ENCODE measurements at places on chromosomes 13 and 19.

GRCh38 chr19:37334179-37335071 is 36.5 kb upstream of the ZNF527 start:
- peak; percentile 23 for DNase-seq

DNA sequence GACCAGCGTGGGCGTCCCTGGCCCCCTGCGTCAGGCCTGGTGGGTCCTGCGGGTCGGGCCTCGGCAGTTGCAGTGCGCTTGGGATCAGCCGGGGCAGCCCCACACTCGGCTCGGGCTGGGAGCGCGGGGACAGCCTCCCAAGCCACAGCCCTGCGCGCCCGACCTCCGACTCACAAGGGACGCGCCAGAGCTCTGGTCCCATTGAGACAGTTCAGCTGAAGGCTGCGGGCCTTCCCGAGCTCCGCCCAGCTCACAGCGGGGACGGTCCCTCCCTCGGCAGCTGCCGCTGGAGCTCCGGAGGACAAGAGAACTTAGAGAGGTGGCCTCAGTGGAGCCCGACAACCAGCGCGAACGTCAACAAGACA is 45.7 kb upstream of the ZNF730 start:
- no peak for DNase-seq

GRCh38 chr19:23470873-23471545 is 75.7 kb upstream of the ZNF91 start:
- DNase-seq: no peak

DNA sequence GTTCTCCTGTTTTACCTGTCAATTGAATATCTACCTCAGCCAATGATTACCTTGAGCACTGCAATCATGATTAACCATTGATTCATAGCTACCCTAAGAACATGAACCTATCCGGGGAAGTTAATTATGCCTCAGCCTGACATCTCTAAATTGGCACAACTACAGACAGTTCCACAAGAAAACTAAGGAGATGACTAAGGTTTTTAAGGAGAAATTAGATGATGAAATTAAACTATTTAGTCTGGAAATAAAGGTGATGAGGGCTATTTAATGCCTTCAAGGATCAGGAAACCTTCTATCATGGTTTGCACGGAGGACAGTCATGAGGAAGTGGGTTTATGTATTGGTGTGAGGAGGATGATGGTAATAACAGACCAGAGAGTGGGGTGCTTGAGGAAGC is 203.4 kb downstream of the COL4A1 start:
- DNase-seq: no peak

DNA sequence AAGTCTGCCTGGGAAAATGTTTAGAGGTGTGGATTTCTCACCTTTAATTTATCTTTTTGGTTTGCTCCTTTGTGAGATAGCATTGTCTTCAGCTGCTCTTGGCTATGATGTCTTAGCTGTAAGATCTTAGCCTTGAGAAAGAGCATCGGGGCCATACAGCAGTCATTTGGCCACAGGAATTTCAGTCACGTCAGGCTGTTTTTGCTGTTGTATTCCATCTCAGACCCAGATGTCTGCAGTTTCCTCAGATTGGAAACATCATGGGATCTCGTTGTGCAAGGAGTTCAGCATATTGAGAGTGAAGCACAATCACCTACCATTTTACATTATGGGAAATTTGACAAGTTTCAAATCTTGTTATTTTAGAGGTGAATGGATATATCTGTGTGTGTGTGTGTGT is 89.3 kb upstream of the C1QTNF9B start:
- no peak for DNase-seq

DNA sequence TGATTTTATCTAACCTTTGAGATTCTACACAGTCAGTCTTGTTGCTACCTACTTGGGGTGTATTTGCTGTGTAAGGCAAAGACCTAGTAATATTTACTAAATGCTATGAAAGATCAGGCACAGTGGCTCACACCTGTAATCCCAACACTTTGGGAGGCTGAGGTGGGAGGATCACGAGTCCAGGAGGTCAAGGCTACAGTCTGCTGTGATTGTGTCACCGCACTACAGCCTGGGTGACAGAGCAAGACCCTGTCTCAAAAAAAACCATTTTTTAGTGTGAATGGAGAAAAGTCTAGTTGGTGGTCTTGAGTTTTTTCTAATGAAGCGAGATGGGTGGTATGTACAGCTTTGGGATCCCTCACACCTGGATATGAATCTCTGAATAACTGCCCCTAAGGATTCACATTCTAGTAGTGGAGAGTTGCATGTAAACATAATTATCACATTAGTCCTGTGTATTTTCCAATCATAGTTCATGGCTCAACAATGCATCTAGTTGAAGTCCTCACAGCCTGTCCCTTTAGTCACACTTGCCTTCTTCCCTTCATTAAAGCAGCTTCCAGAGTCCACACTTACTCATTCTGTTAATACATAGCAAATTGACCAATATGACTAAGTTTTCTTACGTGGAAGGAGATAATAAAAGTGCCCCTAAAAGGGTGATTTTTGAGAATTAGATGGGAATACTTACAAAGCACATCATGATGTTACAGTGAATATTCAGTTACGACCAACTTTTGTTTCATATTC is 7.5 kb downstream of the RPL21 start:
- DNase-seq: no peak

GRCh38 chr19:30733826-30734550 is 361.8 kb downstream of the ZNF536 start:
- DNase-seq: no peak

DNA sequence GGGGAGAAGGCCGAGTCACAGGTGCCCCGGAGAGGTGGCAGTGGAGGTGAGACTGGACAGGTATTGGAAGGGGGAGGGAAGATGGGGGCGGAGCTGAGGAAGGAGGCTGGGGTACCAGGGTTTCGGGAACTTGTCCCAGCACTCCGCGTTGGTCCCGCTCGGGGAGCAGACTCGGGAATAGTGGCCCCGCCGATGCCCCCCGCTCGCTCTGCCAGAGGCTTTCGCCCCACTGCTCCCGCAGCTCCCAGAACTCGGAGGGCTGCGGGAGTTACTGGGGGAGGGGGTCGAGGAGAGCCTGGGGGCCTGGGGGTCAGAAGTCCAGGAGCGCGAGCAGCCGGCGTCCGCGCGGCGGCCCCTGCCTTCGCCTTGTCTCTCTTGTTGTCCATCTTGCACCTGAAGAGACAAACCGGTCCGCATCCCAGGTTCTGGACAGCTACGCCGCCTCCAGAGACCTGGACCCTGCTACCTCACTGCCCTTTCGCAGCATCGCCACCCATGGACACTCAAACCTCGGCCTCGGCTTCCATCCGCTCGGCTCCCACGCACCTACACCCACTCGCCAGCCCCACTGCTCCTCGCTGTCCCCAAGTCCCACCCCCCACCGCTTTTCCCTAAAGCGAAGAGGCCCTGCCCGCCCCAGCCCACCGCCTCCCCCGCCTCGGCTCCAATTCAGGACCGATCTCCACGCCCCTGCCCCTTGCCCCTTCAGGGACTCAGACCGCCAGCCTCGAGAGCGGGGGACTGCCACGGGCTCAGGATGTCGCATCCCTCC is 700 bp downstream of the PRR36 start:
- no peak for DNase-seq

GRCh38 chr13:20566468-20566897 is 474 bp upstream of the IFT88 start:
- peak; percentile 75 for DNase-seq

GRCh38 chr19:13150931-13151604 is 857 bp downstream of the IER2 start:
- no peak for DNase-seq

- no peak for DNase-seq
Measured at GRCh38 chr13:25881136-25881926, 170.5 kb downstream of the SHISA2 start.

- DNase-seq: peak; percentile 32
Measured at GRCh38 chr13:76884186-76884906, 1.9 kb downstream of the KCTD12 start.

GRCh38 chr13:44842158-44842557 is 147.1 kb downstream of the NUFIP1 start:
- no peak for DNase-seq

- no peak for DNase-seq
Measured at GRCh38 chr13:44498969-44499368, 77.2 kb downstream of the TSC22D1 start.

DNA sequence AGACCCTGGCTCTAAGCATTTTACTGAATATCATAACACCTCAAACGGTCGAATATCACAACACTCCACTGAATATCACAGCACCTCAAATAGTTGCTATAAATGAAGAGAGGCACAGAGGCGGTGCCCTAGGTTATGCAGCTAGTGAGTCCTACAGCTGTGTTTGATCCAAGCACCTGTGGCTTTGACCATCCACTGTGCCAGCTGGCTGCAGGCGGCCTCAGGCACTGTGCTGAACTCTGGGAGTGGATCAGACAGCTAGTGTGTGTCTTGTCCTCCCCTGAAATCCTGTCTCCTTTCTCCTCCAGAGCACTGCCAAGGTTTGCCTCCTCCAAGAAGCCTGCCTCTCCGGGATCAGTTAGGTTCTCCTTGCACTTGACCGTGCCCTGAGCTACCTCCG is 7.3 kb downstream of the NOSIP start:
- DNase-seq: no peak

GRCh38 chr13:73722120-73722519 is 412.1 kb downstream of the KLF12 start:
- DNase-seq: no peak

GRCh38 chr13:112601371-112601770 is 13.4 kb upstream of the TUBGCP3 start:
- no peak for DNase-seq

GRCh38 chr19:40262422-40262821 is 22.7 kb downstream of the AKT2 start:
- DNase-seq: no peak

- no peak for DNase-seq
Measured at GRCh38 chr13:25973576-25973975, 78.2 kb downstream of the SHISA2 start.

DNA sequence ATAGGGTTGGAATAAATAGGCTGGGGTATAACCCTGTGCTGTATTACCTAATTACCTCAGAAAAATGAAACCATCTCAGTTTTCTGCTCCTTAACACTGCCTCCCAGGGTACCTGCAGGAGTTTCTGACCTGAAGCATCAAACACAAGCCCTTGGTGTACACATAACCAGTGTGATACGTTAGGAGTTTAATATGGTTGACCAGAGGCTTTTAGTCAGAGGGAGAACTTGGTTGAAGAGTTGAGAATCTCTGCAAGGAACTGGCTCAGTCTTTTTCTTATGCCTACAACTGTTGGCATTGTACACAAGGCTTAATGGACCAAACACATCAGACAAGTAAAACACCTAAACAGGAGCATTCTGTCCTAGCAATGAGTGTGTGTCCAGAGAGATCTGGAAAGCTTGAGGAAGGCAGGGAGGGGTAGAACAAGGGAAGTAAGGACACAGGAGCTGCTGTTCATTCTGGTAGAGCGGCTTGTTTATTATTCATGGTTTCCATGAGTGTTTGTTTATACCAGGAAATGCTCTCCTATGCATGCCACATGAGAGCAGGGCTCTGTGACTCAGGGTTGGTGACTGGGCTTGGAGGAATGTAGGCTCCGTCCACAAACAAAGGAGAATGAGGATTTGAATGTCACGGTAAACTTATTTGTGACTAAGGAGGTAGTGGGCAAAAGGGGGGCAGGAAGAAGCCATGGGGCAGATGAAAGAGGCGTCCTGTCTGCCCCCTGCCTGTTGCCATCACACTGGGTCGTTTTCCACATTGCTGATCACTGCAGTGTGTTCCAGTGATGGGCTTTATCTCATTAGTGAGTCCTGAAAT is 11.9 kb upstream of the SPATA13 start:
- DNase-seq: no peak

GRCh38 chr19:3868770-3869456 is at the start of gene ZFR2:
Gene ZFR2 (minus strand): TSS chr19:3869038. CDS start chr19:3869017, 21 bp downstream.
- no peak for DNase-seq

DNA sequence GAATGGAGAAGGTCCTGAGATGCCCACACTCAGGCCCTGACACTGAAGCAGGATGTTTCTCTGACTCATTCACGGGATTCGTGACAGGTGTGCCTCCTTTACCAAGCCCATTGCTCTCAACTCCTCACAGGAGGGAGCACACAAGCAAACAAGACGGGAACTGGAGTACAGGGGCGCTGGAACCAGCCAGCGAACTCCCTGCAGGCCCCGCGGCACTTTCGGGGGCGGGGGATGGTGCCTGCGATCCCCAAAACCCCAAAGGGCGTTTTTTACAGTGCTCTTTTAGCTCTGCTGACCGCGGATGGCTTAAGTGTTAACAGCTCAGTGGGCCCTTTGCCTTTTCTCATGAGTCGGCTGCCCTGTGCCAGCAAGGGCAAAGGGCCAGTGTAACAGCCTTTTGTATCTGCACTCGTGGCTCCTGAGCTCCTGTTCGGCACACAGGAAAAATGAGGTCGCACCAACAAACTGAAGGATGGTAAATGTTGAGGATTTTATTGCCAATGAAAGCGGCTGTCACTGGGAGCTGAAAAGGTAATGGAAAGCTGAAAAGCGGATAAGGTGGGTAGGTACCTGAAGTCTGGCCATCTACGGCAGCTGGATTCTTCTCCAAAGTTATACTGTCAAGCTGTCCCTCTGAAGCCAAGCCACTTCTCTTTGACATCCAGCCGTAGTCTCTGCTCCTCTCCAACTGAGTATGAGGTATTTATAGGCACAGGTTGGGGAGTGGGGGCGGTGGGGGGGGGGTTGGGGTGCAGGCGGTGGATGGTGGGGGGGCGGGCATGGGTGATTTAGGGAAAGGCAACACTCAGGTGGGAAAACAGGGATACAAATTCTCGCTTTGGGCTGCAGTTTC is 65.0 kb upstream of the TRPC4 start:
- DNase-seq: no peak

DNA sequence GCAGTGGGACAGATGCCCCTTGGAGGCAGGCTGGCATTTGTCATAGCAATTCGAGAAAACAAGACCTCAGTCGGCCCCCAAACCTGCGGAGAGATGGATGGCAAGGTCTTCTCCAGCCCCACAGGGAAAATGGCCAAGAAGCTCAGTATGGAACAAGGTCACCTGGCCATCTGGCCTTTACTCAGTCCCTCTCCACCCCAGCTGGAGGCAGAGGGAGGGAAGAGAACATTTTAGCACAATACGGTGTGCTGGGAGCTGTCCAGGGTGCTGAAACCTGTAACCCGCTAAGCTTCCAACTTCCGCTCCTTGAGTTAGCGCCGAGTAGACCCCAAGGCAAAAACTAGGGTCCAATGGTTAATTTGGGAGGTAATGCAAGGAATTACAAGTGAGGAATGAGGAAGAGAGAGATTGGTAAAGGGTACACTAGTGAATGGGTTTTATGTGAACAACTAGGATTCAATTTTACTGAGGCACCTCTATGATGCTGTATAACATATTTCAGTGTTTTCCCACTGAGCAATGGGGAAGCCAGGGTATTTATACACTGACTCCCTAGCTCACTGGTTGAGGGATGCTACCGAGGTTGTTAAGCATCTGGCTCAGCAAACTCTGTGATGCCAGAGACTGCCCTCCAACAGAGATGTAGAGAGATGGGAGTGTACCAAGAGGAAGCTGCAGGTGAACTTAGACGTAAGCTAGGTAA is 64.3 kb downstream of the CACNA1A start:
- no peak for DNase-seq

- DNase-seq: no peak
Measured at GRCh38 chr13:59274958-59275727, 888.6 kb downstream of the DIAPH3 start.

All from AML-193 (cell line).